Activated CD8-positive, alpha-beta memory T cell treated with anti-CD3 and anti-CD28 coated beads, Interleukin-2, amount 10 ng/mL, durations not matched to agents 7 days and 5 days (primary cell): ENCODE measurements at places on chromosomes 4 and X.
A peak's percentile ranks its signal among the peaks of the same experiment; 100 is the strongest.

DNA sequence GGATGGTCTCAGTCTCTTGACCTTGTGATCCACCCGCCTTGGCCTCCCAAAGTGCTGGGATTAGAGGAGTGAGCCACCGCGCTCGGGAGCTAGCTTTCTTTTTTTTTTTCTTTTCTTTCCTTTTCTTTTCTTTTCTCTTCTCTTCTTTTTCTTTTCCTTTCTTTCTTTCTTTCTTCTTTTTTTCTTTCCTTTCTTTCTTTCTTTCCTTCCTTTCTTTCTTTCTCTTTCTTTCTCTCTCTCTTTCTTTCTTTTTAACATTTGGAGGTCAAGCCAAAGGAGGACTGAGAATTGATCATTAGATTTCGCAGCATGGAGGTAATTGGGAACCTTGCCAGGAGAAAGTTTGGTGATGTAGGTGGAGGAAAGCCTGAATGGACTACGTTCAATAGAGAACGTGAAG is 67.4 kb downstream of the LARP7 start:
- DNase-seq: no peak

DNA sequence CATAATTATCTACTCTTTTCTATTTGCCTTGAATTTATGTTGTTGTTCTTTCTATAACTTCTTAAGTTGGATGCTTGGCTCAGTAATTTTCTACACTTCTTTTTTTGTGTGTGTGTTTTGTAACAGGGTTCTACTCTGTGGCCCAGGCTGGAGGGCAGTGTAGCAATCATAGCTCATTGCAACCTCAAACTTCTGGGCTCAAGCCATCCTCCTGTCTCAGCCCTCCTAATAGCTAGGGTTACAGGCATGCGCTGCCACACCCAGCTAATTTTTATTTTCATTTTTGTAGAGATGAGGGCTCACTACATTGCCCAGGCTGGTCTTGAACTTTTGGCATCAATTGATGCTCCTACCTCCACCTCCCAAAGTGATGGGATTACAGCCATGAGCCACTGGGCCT is 20.7 kb upstream of the UCHL1 start:
- DNase-seq: no peak

- no peak for DNase-seq
Observed at GRCh38 chr4:129193357-129194100, 97.6 kb downstream of the C4orf33 start.

GRCh38 chrX:65196758-65197360 is 220.6 kb upstream of the ZC4H2 start:
- no peak for DNase-seq

DNA sequence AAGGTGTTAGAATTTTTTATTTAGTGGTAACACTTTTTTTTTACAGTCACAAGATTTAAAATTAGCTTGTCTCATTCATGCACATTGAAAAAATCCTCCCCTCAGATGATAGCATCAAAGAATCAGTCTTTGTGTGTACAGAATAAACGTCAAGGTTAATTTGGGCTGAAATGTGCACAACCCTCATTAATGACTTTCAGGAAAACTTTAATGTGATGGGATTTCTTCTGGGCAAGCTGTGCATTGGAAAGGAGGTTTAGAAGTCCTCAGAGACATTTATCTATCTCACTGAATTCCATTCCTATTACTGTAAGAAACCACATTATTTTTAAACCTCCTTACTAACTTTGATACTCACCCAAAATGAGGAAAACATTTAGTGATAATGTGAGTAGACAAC is 88.2 kb upstream of the TECRL start:
- DNase-seq: no peak

- DNase-seq: no peak
Observed at GRCh38 chr4:8220661-8221450, 21.8 kb downstream of the SH3TC1 start.

- no peak for DNase-seq
Observed at GRCh38 chr4:142238589-142238988, 602.2 kb downstream of the IL15 start.

DNA sequence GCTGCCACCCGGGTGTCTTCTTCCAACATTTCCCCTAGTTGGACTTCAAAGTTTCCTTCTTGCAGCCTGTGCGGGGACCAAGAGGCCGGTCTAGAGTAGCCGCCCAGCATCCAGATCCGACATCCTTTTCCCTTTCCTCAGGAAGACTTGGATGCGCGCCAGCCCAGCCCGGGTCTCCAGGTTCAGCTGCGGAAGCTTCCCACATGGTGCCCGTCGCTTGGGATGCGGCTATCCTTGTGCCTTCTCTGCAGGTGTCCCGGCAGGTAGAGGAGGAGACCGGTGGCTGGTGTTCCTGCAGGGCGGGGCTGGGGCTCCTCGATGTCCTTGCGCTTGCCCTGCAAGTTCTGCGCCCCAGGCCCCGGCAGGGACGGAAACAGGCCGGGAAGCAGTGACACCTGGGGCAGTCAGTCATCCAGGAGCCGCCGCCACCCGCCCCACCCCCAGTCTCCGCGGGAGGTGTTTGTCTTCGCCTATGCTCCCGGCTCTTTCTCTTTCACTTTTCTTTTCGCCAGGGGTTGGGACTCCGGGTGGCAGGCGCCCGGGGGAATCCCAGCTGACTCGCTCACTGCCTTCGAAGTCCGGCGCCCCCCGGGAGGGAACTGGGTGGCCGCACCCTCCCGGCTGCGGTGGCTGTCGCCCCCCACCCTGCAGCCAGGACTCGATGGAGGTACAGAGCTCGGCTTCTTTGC is at the start of gene IL15:
Gene IL15 (plus strand): TSS at position 502 of the 689 bp plus-strand sequence. CDS start 82,882 bp downstream, outside the sequence.
- peak; percentile 83 for DNase-seq

DNA sequence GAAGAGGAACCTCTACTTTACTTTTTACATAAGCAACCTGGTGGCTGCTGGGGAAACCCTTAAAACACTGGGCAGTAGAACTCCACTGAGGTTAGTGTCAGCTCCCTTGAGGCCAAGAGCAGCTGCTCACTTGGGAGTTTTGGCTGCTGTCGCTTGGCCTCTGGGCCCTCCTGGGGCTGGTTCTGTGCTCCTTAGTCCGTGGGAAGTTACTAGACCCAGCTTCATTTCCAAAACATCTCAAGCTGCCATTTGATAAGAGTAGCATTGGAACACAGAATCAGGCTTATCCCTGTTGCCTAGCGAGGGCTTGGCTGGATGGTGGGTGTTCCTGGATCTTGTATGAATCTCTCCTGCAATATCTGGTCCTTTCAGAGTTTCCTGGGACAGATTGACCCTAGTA is 26.1 kb downstream of the RNF4 start:
- no peak for DNase-seq

GRCh38 chrX:17697191-17697590 is 40.1 kb upstream of the SCML1 start:
- no peak for DNase-seq

GRCh38 chrX:53716328-53717088 is 30.0 kb upstream of the HUWE1 start:
- DNase-seq: peak; percentile 78

GRCh38 chr4:134343656-134344055 is 142.1 kb upstream of the PABPC4L start:
- DNase-seq: no peak

GRCh38 chr4:44493924-44494323 is 45.3 kb upstream of the KCTD8 start:
- DNase-seq: no peak

GRCh38 chrX:1903236-1903935 is 288.5 kb downstream of the ASMT start:
- DNase-seq: no peak

DNA sequence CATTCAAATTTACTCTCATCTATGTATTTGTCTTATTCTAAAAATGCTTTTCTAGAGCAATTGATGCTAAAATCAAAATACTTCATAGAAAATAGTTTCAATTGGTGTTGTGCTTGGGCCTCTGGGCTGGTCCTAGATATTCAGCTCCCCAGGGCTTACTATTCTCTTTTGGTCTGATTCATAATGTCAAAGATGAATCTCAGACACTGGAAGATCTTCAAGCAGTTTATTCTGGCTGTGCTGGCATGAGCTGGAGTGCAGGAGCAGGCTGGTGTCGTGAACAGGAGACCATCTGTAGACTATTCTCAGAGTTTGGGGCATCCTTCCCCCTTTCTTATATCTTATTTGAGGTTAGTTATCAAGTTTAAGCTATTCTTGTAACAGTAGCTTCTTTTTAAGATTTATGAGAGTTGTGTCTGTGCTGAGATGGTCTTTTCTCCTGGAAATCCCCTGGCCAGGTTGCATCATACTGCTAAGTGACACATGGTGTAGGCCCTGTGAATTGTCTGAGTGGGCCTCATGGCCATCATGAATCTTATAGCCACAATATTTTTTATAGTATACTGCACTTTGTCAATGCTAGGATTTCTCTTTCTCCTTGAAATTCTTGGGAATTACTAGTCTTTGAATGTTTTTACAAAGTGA is 1624.0 kb upstream of the IGFBP7 start:
- DNase-seq: no peak

- no peak for DNase-seq
Observed at GRCh38 chr4:5722328-5722727, 11.3 kb downstream of the EVC start.

- DNase-seq: no peak
Observed at GRCh38 chr4:89121387-89122068, 10.2 kb downstream of the TIGD2 start.

GRCh38 chrX:71910986-71911730 is 513 bp downstream of the NHSL2 start:
- peak; percentile 41 for DNase-seq

- no peak for DNase-seq
Observed at GRCh38 chr4:48334236-48334635, 7.1 kb upstream of the SLAIN2 start.

DNA sequence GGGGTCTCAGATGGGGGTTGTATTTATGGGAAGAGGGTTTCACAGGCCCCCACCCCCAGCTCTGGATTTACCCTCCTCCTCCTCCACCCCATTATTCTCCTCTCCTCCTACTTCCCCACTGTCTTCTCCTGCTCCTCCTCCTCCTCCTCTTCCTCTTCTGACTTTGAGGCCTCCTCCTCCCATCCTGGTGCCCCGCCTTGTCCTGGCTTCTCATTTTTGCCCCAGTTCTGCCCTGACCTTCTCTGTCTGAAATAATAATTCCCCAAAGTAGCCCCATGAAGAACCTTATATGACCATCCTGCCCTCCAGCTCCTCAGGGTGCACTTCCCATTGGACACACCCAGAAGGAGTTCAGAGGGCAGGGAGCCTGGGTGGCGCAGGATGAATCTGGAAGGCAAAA is 351.4 kb upstream of the GATB start:
- no peak for DNase-seq

GRCh38 chr4:42501624-42502401 is 104.5 kb downstream of the SHISA3 start:
- no peak for DNase-seq

GRCh38 chr4:99324979-99325378 is 3.8 kb upstream of the ADH1B start:
- no peak for DNase-seq

GRCh38 chrX:31266203-31267076 is 194.6 kb upstream of the FTHL17 start:
- no peak for DNase-seq
